ENCODE measurements at places on chromosomes 3 and 15.

DNA sequence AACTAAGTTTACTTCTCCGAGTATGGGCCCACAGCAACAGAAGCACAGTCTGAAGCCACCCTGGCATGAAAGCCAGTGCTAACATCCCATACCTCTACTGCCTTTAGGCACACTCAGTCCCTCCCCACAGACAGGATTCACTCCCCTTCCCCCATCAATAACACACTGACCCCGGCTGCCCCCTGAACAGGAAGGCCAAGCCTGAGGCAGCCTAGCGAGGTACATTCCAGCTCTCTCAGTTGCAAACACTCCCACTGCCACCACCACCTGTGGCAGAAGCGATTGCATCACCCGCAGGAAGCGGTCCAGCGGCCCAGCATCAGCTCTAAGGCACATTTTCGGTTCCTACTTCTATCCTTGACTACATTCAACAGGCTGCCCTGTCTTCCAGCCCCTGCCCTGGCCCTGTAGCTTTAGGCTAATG is 7.0 kb upstream of the BMF start:
- peak; percentile 47 for DNase-seq

GRCh38 chr3:158802409-158803268 is 785 bp downstream of the MFSD1 start:
- DNase-seq: peak; percentile 55

- no peak for DNase-seq
These were observed 252.5 kb downstream of the THRB start for GRCh38 chr3:24242012-24242698.

DNA sequence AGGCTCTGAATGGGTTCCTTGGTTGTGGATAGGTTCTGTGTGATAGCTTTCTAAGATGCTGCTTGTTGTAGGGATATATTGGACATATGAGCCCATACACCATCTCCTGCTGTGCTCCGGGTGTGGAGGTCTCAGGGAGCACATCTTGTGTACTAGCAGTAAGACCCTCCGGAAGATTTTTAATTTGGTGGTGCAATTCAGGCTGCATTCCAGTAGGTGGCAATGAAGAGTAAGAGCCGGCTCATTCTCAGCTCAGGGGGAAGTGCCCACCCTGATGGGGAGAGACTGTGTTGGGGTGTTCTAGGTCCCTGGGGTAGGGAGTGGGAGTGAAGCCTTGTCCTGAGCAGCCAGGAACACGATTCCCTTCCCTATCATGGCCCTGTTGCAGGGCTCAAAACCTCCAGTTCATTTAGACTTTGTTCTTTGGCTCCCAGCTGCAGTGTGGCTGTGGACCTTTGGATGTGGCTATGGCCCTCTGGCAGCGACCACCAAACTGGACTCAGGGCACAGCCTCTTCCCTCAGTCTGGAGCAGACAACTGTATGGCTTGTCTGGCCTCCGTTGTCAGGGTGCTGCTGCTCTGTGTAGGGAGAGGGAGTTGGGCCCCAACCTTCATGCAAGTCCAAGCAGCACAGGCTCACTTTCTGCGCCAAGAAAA is 104.7 kb downstream of the UNC13C start:
- DNase-seq: peak; percentile 53

GRCh38 chr3:129606636-129607390 is at the start of gene PLXND1:
Gene PLXND1, minus strand, starts transcription at chr3:129606676. Its CDS starts 37 bp downstream, at chr3:129606639.
- peak; percentile 85 for DNase-seq

DNA sequence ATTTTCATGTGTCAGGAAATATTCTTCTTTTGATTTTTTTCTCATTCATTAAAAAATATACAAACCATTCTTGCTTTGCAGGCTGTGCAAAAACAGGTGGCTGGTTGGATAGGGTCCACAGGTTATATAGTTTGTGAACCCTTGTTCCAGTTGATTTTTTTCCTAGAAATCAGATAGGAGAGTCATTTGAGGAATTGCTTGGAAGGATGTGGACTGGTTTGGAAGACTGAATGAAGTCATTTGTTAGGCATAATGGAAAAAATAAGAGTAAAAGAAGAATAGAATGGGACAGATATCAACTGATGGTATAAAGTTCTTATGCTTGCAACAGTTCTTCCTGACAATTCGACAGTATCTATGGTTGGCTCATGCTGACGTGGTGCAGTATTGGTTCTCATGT is 189.4 kb downstream of the PTPRG start:
- DNase-seq: no peak

GRCh38 chr15:99755692-99756409 is 22.6 kb upstream of the LYSMD4 start:
- DNase-seq: peak; percentile 93

- no peak for DNase-seq
These were observed 31.0 kb downstream of the CPA3 start for GRCh38 chr3:148896062-148896461.

- no peak for DNase-seq
These were observed 282.8 kb upstream of the NECTIN3 start for GRCh38 chr3:110788794-110789193.
